Stimulated activated CD4-positive, alpha-beta T cell treated with anti-CD3 and anti-CD28 coated beads, Interleukin-4, amount 100 ng/mL, for 48 hours (primary cell): ENCODE measurements at places on chromosomes 6 and 20.

DNA sequence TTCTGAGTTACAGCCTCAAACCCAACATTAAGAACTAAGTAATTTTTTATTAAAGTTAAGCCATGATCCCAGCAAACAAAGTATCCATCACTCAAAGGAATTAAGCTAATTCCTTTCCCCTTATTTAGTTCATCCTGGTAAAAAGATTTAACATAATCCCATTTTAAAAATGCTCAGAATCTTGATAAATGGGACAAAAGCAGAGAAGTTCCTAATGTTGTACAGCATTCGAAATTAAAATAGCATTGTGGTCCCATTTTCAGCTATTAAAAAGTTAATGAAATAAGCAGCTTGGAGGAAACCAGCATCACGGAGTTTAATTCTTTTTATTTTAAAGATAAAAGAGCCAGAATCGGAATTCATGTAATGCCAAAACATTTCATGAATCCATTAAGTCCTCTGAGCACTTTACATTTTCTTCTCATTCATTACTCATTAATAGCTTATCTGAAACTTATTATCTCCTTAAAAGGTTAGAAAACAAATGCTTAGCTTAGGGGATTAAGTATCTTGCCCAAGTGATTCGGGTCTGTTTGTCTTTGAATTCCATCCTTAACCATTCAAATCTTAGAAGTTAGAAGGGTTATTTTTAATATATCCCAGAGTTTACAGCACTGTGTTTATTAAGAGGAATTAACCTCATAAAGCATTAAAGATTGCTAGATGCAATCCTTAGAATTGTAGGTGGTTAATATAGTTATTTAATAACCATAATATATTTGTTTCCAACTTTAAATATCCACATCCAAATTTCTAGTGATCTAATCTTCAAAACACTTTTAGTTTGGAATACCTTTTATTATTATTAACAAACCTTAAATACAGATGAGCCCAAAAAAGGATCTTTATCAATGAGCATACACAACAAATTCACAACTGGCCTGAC, 11.2 kb downstream of the RBM39 start:
- DNase-seq: no peak

DNA sequence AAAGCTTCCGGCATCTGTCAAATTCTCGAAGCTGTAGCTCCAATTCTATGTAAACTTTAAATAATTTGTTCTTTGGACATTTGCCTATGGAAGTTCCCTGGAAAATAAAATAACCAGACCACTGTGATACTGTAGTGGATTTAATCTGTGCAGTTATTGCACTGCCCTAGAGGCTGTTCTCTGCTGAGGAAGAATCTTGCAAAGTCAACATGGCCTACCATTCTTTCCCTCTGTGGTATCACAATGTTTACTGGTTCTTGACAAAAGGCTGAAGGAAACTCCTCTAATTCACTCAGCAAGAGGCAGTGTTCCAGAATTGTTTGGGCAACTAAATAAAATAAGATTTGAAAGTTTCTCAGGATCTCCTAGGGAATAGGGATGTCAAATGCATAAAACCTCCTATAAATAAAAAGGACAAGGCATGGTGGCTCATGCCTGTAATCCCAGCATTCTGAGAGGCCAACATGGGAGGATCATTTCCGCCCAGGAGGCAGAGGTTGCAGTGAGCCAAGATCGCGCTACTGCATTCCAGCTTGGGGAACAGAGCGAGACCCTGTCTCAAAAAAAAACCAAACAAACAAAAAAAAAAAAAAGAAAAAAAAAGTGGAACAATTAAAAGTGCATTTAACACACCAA, 12.4 kb downstream of the CRNKL1 start:
- DNase-seq: no peak

GRCh38 chr6:89518352-89519055, 85.6 kb downstream of the ANKRD6 start:
- no peak for DNase-seq

GRCh38 chr6:64230530-64230929, 594.9 kb downstream of the PHF3 start:
- DNase-seq: no peak

DNA sequence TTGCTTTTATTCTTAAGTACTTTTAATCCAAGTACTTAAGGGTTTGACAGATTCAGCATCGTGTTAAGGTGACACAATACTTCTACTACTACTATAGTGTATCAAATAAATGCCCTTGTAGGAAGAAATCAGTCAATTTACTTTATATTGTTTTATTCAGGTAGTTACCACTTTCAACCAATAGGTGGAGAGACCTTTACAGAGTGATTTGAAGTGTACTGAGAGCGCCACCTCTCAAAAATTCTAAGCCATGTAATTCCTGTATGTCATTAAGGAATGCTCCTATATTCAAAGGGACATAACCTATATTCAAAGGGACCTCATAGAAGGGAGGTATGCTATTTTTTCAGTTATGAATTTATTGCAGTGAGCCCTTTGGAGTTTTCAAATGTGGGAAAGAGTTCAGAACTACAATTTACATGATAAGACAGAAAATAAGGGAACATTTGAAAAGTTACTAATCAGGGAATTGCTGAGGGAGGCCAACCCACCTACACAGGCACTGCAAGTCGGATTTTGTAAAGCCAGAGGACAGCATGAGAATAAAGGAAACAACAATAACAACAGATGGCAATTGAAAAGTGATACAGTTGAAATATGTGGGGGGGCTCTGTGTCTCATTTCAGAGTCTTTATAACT, 955.6 kb downstream of the TBC1D32 start:
- no peak for DNase-seq
